ENCODE measurements at places on chromosomes 5 and 9.

GRCh38 chr9:17986595-17986994, 407.7 kb downstream of the SH3GL2 start:
- DNase-seq: no peak

DNA sequence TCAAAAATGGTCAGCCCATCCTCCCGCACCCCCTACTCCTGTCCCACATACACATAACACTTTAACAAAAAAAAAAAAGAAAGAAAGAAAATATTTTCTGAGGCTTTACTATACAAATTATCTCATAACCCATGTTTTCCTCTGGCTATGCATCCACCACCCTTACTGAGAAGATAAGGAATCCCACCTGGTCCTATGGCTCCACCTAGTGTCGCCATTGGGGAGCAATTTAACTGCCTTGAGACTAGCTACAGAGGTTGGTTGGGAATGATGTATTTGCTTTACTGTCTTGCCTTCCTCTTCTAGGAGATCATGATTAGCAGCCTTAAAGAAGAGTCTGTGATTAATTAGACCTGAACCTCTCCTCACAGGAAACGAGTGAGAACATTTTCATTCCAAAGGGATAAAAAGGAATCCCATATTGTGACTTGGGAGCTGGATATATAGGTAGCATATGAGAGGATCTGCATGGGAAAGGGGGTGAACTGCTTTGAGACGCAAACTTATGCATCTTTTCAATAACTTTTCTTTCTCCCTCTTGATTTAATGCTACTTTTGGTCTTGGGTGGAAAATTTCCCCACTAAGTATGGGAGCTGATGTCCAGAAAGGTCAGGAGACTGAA, 77.7 kb upstream of the SELENOP start:
- DNase-seq: peak; percentile 49

DNA sequence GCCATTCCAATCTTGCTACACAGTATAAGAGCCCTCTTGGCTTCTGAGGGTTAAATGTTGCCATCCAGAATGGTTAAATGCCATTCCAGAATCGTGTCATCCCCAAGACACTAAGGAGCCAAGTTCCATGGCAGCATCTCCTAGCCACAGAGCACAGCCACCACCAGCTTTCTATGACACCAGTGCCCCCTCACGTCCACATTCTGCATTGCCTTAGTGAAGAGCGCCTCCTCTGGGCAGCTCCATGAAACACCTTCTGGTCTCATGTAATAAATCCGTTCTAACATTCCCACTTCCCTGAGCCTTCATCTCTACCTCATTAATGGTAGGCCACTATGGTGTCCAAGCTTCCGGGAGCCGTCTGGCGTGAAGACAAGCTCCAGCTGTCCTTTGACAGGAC, 12.4 kb downstream of the CBY3 start:
- DNase-seq: no peak

GRCh38 chr5:93252165-93252564, 328.9 kb downstream of the NR2F1-AS1 start:
- DNase-seq: no peak

GRCh38 chr9:112971415-112971814, 40.6 kb downstream of the ZNF883 start:
- DNase-seq: no peak

DNA sequence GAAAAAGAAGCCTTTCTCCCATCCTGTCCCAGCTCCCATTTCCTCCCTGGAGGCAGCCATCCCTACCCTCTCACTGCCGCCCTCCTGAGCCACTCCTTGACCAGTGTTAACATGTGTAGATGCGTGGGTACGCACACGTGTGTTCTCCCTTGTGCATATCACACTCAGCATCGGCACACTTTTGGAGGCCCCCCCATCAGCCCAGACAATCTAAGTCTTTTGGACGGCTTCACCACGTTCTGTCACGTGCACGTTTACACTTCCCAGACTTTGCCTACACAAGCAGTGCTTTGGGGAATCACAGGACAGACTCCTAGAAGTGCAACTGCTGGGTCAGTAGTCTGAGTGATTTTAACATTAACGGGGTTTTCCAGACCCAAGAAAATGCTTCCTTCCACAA, 18.0 kb downstream of the HRH2 start:
- DNase-seq: no peak

- DNase-seq: no peak
These were observed 62.9 kb downstream of the ZNF354C start for GRCh38 chr5:179123109-179123426.

GRCh38 chr9:101418518-101419430, 16.8 kb downstream of the ALDOB start:
- DNase-seq: no peak

- DNase-seq: no peak
These were observed 52.4 kb downstream of the NREP start for GRCh38 chr5:111704452-111705085.

GRCh38 chr5:74243634-74244033, 396.9 kb downstream of the ENC1 start:
- DNase-seq: no peak

DNA sequence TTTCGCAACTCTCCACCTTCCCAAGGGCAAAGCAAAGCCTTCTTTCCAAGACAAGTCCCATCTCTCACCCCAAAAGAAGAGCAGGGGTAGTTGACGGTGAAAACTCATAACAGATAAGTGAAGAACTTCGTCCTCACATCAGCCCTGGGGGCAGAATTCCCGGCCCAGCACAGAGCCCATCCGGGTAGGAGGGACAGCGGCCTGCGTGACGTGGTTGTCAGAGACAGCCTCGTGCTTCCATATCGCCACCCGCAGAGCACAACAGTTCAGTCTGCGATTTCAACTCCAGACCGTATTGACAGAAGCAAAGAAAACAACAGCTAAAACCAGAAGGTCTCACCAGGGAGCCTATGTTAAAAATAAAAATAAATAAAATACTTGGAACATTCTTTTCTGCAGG, 273.2 kb downstream of the SYK start:
- DNase-seq: no peak

- no peak for DNase-seq
These were observed 4.2 kb downstream of the TNIP1 start for GRCh38 chr5:151076616-151077015.

GRCh38 chr5:139862313-139862712, 66.7 kb downstream of the PSD2 start:
- no peak for DNase-seq

GRCh38 chr5:17190242-17190778, 27.1 kb upstream of the BASP1 start:
- DNase-seq: peak; percentile 60

- no peak for DNase-seq
These were observed 108.6 kb downstream of the PHF2 start for GRCh38 chr9:93684806-93685543.

- no peak for DNase-seq
These were observed 187.1 kb downstream of the BNC2 start for GRCh38 chr9:16683326-16683725.

DNA sequence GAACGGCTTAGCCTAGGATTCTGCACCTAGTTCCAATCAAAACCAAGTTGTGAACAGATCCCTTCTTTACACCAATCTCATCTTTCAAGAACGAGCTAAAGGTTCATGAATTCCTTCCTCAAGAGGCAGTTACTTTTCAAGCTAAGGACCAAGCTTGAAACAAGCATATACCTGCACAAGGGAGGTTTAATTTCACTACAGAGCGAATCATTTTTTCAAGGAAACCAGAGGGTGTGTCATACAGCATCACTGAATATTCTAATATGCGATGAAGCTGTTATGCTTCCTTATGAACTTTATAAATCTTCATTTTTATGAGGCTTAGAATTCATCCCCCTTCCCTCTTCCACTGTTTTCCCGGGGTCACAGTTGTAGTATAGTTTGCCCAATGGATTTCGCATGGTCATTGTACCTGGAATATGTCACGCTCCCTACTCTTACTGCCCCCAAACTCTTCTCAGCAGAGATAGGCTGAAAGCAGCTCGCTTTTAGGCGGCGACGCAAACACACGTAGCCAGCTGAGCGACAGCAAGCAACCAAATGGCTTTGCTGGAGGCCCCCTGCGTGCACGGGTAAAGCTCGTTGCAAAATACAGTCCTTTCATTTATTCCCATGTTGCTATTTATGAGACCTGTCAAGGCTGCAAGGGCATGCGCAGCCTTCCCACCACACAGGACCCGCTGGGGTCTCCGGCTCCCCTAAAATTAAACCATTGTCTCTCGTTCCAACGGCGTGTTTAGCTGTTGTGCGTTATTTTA, 832 bp downstream of the LMBRD2 start:
- peak; percentile 79 for DNase-seq

DNA sequence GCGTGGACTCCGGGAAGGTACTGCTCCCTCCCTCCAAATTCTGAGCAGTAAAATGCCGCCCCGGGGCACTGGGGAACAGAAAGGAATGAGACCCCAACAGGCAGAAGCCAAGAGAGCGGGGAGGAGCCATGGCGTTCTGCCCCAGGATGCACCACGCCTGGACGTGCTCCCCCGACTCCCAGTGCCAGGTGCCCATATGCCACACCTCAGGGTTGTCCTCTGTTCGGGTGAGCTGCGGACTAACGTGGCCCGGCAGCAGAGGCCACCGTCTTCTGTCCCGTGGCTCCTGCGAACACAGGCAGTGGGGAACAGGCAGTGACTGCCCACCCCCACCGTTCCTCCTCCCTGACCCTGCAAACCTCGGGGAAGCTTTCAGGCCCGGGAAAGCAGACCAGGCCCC, 4.8 kb downstream of the SURF6 start:
- DNase-seq: no peak

DNA sequence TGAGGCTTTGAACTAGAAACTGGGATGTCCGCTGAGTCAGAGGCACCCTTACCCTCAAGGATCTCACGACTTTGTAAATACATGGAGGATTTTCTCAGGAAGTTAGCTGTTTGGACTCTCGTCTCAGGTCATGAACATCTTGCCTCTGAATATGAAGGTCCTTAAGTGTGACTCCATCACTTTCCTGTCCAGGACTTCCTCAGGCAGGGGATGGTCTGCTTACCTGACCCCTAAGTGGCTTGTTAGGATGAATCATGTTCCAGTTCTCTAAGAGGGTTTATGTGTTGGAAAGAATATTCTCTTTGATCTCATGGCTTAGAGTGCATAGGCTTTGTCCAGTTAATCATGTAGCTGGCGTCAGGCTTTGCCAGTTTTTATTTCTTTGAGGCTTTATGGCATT, 511.7 kb upstream of the KLF4 start:
- no peak for DNase-seq

- no peak for DNase-seq
These were observed 6.8 kb upstream of the TRIM41 start for GRCh38 chr5:181215997-181216989.

- no peak for DNase-seq
These were observed 90.8 kb upstream of the PRRC1 start for GRCh38 chr5:127426661-127427060.

GRCh38 chr9:126511411-126511810, 102.3 kb upstream of the LMX1B start:
- no peak for DNase-seq

DNA sequence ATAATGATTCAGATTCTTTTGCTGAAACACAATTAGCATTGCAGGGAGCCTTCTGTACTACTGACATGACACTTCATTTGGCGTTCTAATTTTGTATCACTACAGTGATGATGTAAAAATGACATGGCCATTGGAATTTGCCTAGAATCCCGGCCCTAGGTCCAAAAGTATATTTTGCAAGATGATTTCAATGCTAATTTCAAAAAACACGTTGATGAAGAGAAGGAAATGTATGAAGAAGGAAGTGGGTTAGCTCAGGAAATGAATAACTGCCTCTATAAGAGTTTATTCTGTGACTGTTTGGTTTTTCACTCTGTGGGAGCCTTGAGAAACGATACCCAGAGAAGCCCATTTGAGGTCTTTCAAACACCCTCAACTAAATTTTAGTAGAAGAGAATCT, 59.3 kb downstream of the OSTF1 start:
- DNase-seq: no peak

- no peak for DNase-seq
These were observed 20.1 kb downstream of the PCSK1 start for GRCh38 chr5:96412868-96413449.

DNA sequence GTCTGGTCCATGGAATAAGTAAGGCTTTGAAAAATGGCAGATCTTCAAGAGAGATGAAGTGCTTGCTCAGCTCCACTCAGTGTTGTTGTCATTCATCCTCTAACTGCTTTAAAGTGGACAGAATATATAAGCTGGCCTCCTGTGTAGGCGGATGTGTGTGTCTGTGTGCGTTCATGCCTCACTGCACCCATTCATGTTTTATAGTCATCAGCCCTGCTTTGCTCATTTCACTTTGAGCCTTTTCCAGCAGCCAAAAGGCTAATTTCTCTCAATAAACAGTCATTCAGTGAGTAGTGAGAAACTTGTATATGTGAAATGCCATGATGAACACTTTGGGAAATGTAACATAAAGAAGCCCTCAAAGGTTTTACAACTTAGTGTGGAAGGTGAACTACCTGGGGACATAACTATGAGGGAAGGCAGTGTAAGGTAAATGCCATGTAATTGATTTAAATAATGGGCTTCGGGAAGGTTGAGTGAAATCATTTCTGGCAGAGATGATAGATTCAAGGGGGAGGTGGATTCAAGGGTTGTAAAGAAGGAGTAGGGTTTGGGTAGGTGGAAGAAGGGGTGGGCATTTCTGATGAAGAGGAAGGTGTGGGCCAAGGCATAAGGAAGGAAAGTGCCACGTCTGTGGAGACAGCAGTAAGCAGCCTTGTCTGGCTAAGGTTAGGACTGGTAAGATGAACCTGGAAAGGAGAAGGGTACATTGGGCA, 15.7 kb downstream of the TTC23L start:
- DNase-seq: peak; percentile 92

DNA sequence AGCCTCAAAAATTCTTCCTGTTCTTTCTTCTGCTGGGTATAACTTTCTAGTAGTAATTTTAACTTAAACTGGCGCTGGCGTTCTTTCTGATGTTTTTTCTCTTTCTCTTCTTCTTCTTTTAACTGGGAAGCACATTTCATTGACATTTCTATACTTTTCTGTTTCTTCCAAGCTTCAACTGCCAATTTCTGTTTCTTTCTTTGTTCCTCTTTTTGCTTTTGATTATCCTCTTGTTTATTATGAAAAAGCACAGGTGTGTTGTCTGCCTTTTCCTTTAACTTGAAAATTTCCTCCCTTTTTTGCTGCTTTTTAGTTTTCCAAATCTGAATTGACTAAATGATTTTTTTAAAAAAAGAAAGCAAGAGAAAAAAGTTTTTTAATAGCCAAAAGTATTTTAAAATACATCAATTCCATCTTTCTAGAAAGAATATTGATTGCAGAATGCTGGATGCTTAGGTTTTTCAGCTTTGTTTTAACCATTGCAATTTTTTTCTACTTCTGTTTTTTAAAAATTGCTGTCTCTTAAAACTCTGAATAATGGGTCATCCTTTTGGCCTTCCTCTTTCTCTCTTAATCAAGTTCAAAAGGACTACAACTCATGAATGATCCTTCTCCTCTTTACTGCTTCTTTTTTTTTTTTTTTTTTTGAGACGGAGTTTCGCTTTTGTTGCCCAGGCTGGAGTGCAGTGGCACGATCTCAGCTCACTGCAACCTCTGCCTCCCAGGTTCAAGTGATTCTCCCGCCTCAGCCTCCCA, 8.8 kb upstream of the PGGT1B start:
- no peak for DNase-seq

Data from NCI-H2081 treated with DMSO at 0.1 percent for 48 hours (cell line).